ENCODE measurements at places on chromosomes 7 and 10.

- no peak for DNase-seq
These were observed 5.1 kb downstream of the STK32C start for GRCh38 chr10:132302421-132303310.

DNA sequence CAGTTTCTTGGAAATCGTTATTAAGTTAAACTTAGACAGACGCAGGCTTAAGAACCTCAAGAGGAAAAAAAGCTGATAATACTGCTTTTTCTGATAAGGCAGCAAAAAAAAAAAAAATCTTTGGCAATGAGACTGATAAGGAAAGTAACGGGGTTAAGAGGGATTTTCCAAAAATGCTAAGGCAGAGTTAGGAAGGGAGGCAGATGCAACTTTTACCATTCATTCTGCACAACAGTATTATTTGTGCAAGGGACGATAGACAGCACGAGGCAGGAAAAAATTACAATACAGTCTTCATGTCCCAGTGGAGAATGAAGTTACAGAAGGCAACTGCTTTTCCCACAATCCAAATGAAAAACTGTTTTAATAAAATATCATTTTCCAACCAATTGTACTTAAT, 194.0 kb downstream of the DOCK4 start:
- no peak for DNase-seq

GRCh38 chr7:92834507-92835260, 1.7 kb downstream of the CDK6 start:
- DNase-seq, result no peak

DNA sequence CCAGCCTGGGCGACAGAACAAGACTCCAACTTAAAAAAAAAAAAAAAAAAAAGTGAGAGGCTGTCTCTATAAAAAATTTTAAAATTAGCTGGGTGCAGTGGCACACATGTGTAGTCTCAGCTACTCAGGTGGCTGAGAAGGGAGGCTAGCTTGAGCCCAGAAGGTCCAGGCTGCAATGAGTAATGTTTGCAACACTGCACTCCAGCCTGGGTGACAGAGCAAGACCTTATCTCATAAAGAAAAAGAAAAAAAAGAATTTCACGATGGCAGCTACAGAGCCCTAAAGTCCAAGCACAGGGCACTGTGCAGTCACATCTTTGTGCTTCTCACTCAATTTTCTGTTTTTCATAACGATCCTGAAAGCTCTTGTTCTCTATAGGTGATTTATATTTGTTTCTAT, 209.5 kb upstream of the KCTD7 start:
- no peak for DNase-seq

DNA sequence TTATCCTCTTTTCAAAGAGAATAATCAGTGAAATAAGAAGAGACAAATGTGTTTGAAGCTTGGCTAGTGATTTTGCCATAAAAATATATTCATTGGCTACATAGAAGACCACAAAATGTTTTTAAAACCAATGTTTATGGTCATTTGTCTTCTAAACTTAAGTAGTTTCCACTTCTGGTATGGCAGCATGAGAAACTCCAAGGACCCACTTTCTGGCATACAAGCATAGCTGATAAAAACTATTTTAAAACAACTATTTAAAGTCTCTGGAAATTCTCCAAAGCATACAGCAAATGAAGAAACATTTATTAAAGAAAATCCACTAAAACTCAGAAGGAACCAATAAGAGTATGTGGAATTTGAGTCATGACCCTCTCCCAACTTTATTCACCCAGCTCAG, 89.2 kb upstream of the TOMM7 start:
- DNase-seq, result no peak

GRCh38 chr7:335358-336148, 45.6 kb downstream of the FOXL3 start:
- DNase-seq, result no peak

GRCh38 chr10:86283466-86284287, 82.9 kb downstream of the GRID1 start:
- DNase-seq, result no peak

DNA sequence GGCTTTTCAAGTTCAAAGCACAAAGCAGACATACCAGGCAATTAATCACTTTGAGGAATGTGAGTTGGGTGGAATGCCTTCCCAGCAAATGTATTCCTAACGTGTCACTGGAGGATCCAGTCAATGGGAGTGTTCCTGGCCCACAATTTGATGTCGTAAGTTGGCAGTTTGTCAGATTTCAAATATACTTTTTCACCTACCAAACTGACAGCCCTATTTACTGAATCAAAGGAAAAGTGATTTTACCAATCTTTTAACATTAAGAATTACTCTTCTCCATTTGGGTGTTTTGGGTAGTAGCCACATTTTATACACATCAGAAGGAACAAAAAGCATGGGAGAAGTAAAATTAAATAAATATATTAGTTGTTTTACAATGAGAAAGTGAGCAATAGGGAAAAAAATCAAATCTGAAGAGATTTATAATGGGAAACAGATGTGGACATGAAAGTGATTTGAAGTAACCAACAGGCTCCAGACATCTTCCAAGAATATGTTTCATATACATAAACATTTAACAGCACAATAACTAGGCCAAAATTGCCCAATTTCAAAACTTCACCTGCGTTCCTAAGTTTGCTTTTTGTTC, 222.9 kb downstream of the MTERF1 start:
- DNase-seq, result no peak

- DNase-seq, result no peak
These were observed 219.5 kb downstream of the DIP2C start for GRCh38 chr10:469947-470338.

DNA sequence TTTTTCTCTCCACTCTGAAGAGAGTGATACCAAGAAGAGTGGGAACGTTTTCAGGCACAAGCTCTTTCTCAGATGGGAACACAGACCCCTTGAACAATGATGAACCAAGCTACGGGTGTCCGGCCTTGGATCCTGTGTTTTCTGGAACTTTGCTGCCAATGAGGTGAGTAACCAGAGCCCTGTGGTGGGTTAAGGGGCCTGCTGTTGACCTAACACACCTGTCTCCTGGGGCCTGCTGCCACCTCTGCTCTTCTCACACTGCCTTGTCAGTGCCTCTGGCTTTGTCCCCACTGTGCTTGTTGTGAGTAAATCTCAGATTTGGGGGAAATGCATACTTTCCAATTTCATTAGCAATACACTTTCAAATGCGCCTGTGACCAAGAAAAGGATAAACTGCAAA, 1.4 kb upstream of the PKD1L1 start:
- no peak for DNase-seq

DNA sequence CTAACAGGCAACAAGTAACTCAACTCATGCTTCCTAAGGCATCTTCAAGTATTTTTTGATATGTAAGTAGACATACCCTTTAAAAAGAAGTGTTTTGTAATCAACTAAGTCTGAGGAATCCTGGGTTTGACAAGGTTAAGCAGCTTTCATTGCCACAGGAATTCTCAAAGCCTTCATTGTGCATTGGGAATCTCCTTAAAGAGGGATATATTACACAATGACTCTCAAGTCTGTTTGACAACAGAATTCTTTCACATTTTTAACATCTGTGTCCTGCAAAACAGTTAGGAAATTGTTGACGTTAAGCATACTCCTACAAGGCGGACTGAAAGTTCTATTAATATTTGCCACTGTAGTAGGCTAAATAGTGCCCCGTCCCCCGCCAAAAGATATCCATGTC, 71.4 kb downstream of the SGMS1 start:
- no peak for DNase-seq

GRCh38 chr10:123269675-123270074, 115.5 kb downstream of the BUB3 start:
- no peak for DNase-seq

- no peak for DNase-seq
These were observed 90.3 kb upstream of the ZNF438 start for GRCh38 chr10:31121757-31122577.
